ENCODE measurements at places on chromosomes 3 and 15.

DNA sequence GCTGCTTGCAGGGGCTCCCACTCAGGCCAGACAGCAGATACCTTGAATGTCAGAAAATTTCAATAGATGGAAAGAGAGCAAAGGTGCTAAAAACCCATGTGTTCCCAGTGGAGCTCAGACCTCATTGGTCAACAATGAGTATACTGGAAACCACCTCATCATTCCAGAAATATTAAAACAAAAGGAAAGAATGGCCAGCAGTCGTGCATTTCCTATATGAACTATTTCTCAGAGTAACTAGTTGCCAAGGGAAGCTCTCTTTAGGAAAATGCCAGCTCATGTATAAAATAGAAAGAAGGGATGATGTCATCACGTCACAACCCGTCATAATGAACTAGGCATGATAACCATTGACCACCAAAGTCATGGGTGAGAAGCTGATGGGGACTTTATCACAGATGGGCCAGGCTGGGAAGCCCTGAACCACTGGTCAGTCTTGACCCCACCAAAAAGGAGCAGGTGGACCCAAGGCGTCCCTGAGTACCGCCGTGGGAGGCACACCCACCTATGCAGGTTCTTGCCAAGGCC, 17.5 kb downstream of the DNAJB8 start:
- DNase-seq: no peak

DNA sequence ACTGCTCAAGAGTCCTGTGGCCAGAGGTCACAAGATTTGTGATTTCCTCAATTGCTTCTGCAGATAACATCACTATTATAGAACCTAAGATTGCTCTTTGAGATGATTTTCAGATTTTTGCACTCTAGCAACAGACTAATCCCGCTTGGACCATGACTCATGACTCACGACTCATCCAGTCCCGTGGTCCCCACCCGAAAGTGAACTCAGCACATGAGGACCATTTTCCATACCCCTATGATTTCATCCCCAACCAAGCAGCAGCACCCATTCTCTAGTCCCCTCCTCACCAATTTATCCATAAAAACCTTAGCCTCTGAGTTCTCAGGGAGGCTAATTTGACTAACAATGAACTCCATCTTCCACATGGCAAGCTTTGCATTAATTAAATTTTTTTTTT, 106.3 kb upstream of the ALCAM start:
- no peak for DNase-seq

GRCh38 chr15:42119446-42119760, 25.0 kb upstream of the PLA2G4D start:
- DNase-seq: no peak

DNA sequence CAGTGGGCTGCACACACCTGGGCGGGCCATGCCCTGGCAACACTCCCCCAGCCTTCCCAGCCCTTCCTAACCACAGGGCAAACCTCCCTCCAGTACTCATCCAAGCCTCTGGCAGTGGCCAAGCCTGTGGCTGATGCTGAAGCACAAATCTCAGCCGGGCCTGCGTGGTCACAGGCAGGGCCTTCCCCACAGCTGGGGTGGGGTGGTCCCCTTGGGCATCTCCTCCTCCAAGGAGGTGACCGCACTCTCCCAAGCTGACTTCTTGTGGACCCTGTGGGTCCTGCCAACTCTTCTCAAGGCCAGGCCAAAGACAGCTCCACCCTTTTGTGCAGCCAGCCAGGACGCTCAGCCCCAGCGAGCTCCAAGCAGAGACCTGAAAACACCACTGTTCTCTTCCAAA, 21.4 kb downstream of the GRAMD2A start:
- DNase-seq: no peak

DNA sequence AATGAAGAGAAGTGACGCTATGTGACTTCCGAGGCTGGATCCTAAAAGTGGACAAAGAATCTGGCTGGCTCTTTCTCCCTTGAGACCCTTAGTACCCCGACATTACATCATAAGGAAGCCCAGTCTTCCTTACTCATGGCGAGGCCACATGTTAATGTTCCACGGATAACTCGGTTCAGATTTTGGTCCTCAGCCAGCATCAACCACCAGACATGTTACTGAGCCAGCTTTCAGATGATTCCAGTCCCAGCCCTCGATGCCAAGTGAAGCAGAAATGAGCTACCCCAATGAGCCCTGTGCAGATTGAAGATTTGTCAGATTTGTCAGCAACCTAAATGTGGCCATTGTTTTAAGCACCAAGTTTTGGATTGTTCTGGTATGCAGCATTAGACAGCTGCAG, 46.6 kb downstream of the SLCO2A1 start:
- DNase-seq: no peak
